Suppressor macrophage (primary cell): ENCODE measurements at places on chromosomes 13 and 19.

DNA sequence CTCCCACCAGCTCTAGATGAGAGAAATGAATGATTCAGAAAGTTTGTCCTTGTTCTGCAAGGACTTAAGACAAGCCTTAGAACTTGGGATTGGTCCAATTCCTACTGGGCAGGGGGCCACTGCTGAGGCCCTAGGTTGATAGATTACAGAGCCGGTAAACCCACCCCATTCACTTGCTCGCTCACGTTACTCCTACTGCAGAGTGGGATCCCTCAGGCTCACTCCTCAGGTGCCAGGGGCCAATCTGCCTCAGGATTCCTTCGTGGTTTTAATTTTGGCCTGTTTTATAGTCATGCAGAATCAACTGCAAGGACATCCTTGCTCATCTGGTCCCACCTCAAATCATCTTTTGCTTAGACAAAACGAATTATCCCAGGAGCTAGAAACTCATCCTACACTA lies 59.0 kb downstream of the SERP2 start:
- no peak for DNase-seq

GRCh38 chr13:85982102-85982501 lies 182.9 kb upstream of the SLITRK6 start:
- DNase-seq = no peak

DNA sequence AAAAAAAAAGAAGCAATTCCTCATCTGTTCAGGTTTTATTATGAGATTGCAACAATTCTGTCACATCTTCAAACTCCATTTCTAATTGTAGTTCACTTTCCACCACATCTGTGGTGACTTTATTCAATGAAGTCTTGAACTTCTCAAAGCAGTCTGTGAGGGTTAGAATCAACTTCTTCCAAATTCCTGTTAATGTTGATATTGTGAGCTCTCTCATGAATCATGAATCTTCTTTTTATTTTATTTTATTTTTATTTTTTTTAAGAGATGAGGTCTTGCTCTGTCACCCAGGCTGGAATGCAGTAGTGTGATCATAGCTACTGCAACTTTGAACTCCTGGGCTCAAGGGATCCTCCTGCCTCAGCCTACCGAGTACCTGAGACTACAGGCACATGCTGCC lies 19.6 kb downstream of the ARHGAP35 start:
- no peak for DNase-seq

DNA sequence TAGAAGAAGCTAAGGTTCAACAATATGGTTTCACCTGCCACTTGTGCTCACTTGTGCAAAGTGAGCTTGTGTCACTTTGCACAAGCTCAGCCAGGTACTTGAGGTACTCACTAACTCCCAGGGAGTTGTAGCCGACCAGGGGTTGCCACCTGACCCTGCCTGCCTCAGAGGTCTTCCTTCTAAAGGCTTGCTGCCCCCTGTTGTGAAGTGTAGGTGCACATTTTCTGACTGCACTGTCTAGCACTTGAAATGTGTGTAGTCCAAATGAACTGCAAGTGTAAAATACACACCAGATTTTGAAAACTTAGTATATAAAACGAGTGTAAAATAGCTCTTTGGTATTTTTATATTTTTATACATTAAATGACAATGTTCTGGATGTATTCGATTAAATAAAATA lies 230.8 kb downstream of the DLEU7 start:
- no peak for DNase-seq

- DNase-seq = no peak
These were observed 87.1 kb upstream of the FNDC3A start for GRCh38 chr13:48888613-48889012.

DNA sequence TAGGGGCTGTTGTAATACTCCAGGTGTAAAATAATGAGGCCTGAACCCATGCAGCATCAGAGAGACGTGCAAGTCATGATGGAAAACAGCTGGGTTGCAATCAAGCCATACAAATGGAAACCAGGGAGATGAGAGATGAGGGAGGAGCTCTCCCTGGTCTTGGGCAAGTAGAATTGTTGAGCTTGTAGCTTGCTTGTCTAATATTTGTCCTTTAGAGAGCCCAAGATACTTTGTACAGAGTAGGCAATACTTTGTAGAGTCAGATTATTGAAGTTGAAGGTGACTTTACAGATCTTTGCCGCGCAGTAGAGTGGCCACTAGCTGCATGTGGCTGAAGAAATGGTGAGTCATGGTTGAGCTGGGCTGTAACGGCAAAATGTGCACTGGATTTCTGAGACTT lies 8.3 kb downstream of the ATP8A2 start:
- DNase-seq = no peak

GRCh38 chr13:51906581-51906980 lies 44.8 kb downstream of the CCDC70 start:
- DNase-seq = no peak

DNA sequence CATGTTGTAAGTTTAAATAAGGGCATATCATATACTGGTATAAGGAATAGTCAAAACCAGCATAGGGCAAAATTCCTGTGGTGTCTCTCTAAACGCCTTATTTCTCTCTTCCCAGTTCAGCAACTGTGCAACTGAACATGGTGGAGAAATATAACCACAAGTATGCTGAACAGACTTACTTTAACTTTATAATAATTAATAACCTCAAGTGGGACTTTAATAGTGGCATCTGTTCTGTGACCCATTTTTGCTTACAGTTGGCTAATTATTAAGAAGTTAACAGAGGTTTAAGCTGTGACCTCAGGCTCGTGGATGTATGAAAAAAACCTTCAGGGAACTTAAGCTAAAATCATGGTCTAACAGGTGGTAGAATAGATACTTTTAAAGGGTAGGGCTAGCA lies 54.3 kb downstream of the MICU2 start:
- no peak for DNase-seq

DNA sequence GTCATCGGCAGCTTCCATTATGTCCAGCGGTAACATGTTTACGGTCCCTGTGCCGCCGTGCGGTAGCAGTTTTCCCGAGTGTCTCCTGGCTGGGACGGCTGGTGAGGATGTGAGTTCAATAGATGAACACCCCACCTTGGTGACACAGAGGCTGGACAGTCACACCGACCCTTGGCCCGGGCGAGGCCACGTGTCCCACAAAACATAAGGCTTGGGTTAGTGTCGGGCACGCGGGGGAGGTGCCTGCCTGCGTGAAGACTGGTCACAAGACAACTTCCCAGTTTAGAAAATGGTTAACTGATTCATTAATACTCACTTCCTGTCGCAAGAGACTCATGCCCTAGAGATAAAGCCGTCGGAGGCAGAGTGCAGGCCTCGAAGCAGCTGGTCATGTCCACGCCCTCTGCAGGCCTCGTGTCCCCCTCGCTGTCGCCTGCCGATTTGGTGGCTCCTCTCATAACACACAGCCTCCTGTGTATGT lies 17.2 kb downstream of the RASA3 start:
- DNase-seq = peak; percentile 98

DNA sequence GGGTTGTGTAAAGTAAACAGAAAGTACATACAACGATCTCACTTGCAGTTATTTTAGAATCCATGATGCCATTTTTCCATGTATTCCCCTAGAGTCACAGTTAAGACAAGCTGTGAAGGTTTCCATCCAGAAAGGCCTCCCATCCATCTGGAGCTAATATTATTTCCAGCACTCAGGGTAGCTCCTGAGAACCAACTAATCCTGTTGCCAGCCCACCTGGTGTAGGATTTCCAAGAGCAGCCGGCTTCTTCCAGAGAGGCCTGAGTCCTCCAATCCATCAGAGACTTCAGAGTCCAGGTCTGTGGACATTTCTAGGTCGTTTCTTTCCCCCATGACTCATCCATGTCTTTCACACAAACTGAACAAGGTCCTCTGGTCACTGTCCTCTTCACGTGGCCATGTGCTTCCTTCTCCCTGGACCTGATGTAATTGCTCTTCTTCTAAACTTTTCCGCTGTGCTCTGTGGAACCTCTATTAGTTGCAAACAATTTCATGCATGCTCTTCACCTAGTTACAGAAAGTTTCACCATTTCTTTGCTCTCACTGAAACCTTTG lies 270.3 kb upstream of the TMTC4 start:
- DNase-seq = no peak

- no peak for DNase-seq
These were observed 21.2 kb downstream of the CCNA1 start for GRCh38 chr13:36453516-36453915.

DNA sequence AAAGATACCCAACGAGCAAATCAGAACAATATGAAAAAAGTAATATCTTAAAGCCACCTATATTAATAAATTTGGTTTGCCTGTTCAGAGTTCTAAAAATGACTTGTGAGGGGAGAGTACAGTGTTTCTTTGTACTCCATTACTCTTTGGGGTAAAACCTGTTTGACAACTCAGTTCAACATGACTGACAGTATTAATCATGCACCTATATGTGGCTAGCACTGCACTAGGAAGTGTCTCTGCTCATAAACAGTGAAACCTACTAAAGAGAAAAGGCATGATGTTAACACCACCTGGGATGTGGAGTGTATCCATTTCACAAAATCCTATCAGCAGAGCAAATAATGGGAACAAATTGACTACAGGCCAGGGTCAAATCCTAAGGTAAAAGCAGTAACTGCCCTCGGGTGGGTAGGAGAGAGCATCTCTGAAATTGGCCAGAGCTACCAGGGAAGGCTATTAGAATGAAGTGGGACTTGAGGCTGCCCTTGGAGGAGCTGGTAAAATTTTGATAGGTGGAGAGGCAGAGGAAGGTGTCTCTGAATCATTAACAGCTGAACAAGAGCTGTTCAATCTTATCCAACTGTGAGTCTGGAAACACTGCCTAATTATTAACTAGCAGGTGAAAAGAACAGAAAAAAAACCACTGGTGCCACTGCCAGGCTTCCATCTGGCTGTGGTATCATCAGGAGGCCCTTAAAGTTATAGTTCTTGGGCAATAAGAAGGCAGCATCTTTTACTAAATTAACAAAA lies 365.1 kb downstream of the DNAJC15 start:
- no peak for DNase-seq

DNA sequence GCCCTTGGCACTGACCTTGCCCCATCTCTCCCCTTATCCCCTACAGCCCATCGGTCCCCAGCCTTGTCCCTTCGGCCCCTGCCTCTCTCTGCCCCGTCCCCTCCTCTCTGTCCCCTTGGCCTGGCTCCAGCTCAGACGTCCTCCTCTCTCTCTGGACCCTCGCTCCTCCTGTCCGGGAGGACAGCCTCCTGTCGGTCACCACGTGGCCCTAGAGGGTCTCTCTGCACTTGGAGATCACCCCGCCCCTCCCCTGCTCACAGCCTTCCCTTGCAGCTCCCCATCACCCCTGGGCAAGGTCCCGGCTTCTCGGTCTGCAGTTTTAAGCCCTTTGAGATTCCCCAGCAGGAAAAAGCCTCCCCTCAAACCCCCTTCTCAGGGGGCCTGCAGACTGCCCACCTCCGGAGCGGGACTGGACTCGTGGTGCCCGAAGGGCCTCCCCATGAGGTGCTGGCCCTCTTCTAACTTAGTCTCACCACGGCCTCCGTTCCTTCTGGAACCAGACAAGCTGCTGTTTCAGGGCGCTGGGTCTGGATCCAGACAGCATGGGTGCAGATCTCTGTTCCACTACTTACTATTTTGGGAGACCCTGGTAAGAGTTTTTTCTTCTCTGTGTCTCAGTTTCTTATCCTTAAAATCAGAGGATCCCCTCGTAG lies 3.3 kb upstream of the KLK15 start:
- no peak for DNase-seq

DNA sequence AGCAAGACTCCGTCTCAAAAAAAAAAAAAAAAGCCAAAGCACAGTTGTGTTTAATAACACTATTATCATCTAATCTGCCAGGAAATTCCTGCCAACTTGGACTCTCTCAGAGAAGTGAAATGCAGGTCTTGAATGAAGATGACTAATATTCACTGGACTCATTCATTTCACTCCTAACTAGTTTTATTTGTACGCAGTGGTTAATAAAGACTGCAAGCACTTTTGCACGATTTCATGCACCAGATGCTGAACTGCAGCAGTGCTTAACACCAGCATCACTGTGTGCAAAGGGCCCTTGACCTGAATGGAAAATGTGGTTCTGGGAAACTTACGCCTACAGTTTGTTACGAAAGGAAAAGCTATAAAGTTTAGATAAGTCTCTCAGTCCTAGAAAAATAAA lies 63.3 kb downstream of the DHRS12 start:
- no peak for DNase-seq

- no peak for DNase-seq
These were observed 1.5 kb downstream of the IFNL4 start for GRCh38 chr19:39246951-39247669.

DNA sequence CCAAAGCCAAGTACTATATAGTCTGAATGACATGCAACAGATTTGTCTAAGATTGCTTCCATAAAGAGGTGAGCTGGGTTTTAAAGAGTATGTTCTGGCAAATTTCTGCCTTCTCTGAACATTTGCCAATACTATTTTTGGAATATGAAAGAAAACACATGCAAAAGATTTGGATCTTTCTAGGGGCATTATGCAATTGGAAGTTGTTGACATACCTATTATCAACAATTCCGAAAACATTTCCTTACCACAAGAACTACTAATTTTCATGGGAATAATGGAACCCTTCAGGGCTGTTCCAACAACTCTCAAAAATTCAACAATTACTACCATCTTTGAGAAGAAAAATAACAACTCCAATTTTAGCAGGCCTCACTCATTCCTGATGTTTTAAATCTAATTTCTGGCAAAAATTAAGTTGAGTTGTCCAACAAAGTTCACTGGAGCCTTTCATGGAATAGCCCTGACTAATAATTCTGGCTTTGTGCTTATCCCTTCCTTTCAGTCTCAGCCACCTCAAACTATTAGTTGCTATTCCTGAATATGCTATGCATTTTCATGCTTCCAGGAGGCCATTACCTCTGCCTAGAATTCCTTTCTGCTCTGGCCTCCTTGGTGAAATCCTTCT lies 250.0 kb downstream of the RGCC start:
- no peak for DNase-seq

- DNase-seq = peak; percentile 69
These were observed 3.9 kb upstream of the PRX start for GRCh38 chr19:40416918-40417642.

- no peak for DNase-seq
These were observed 23.3 kb downstream of the RBM26 start for GRCh38 chr13:79382545-79383275.

- DNase-seq = peak; percentile 87
These were observed 76.9 kb downstream of the FOXO1 start for GRCh38 chr13:40589285-40590109.

GRCh38 chr13:47564041-47564440 lies 437.0 kb downstream of the SUCLA2 start:
- DNase-seq = no peak

GRCh38 chr19:536031-536880 lies 4.7 kb downstream of the CDC34 start:
- DNase-seq = no peak

DNA sequence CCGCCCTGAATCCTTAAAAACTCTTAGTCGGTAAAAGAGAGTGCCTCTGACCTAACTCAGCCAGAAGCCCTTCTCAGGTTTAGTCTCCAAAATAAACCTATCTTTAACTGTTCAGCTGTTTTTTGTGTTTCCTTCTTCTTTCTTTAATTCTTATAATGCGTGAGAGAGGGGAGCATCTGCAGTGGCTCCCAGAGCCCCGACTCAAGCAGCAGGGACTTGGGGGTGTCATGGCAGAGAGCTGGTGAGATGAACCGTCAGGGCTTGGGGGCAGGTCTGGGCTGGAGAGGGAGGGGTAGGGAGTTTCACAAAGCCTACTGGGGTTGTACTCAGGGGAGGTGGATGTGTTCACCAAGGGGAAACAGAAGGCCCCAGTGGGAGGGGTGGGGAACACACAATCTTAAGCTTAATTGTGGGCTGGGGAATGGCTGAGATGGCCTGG lies 16.8 kb upstream of the SIGLEC6 start:
- no peak for DNase-seq
